Stimulated activated CD4-positive, alpha-beta T cell treated with anti-CD3 and anti-CD28 coated beads, Interleukin-2, amount 100 ng/mL, for 4 hours (primary cell): ENCODE measurements at places on chromosomes 7 and 10.

- no peak for DNase-seq
Measured at GRCh38 chr7:152759949-152760853, 649 bp downstream of the ACTR3B start.

DNA sequence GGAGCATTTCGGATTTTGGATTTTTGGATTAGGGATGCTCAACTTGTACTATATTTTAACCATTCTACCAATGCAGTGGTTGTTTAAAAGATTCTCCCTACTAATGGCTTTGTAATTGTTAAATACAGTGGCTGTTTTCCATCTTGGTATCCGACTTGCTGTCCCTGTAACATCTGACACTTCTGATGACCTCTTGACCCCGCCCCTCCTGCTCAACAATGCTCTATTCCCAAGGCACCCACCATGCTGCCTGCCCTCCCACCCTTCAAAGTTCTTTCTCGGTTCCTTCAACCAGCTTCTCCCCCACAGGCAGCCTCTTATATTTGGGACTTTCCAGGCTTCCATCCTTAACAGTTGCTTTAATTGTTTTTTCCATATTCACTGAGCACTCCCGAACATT lies 2.0 kb downstream of the PRTFDC1 start:
- DNase-seq, result no peak

DNA sequence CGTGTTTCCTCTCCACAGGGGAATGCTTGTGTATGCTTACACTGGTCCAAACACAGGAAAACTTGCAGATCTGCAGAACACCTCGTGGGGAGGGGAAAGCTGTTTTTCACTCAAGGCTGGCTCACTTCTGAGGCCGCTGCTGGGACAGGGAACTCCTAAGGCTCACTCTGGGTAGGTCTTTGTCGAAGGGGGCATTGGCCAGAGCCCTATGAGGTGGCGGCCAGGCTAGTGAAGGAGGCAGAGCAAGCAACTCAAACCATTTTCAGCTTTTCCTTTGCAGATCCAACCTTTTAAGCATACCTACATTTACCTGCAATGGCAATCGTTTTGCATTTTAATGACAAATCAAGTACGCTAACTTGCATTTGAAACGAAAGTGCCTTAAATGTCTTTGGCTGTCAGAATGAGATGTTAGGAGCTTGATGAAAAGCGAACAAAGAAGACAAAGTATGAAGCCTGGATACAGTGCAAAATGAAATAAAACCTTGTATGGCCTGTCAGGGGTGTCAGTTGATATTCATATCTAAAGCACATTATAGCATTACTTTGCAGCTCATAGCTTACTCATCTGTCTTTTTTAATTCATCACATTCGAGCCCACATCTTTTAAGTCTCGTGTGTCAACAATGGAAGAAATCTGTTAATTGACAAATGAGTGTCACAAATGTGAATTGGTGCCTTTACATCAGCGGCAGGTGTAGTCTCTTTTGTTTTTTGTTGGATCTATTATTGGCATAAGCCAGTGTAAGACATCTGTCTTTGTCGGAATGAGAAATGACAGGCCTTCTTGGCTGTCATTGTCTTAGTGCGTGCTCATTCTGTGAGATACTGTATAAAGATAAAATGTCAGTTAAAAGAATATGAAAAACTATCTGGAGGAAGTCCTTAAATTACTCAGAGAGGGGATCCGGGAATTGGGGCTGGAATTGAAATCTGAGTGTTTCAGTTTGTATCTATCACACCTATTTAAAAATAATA lies 30.5 kb downstream of the LRMDA start:
- no peak for DNase-seq

DNA sequence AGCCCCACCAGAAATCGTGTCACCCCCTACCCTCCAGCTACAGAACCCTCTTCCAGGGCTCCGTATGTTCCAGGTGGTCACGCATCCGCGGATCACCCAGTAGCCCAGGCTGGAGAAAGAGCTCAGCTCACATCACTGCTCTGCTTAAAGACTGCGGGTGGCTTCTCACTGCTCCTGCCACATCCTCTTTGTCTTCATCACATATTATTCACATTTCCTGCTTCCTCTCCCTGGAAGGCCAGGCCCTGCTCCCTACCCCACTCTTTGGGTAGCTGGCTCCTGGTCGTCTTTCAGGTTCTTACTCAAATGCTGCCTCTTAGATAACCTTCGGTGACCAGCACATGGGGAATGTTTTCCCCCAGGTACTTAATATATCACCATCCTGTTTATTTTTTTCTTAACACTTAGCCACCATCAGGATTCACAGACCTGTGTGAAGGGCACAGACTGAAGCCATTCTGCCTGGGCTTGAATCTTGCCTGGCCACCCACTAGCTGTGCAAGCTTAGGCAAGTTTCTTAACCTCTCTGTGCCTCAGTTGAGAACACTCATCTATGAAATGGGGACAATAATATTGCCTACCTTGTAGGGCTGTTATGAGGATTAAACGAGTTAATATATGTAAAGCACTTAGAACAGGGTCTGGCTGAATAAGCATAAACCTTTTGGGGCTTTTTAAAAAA lies 307.8 kb downstream of the PRPF18 start:
- DNase-seq, result no peak

GRCh38 chr10:78866731-78867554 lies 201.8 kb upstream of the ZMIZ1 start:
- DNase-seq, result no peak

GRCh38 chr10:80473692-80474596 lies 19.8 kb downstream of the TSPAN14 start:
- no peak for DNase-seq

GRCh38 chr7:48188776-48189520 lies 17.7 kb downstream of the ABCA13 start:
- DNase-seq, result no peak

- DNase-seq, result no peak
Measured at GRCh38 chr10:124032087-124032935, 61.1 kb downstream of the CHST15 start.

- no peak for DNase-seq
Measured at GRCh38 chr7:1359681-1360485, 99.4 kb downstream of the MICALL2 start.

GRCh38 chr10:79045566-79046175 lies 23.1 kb upstream of the ZMIZ1 start:
- DNase-seq, result no peak

GRCh38 chr10:119501690-119502089 lies 40.8 kb downstream of the RGS10 start:
- peak; percentile 13 for DNase-seq

GRCh38 chr7:12322284-12322902 lies 81.3 kb downstream of the VWDE start:
- DNase-seq, result no peak

DNA sequence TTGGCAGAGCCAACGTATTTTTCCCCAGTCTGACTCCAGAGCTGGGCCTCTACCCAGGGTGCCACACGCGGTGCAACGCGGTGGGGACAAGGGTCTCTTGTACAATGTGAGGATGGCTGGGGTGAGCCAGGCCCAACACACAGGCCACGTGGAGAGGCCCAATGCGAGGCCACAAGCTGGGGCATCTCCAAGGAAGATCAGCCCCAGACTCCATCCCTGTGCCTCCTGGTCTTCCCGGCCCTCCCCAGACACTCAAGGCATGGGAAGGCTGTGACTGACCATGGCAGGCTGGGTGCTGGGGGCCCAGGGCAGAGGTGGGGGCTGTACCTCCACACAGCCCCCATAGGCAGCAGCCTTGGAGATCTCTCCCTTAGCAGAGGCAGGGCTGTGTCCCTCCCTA lies 135.3 kb upstream of the FAM20C start:
- DNase-seq, result no peak

DNA sequence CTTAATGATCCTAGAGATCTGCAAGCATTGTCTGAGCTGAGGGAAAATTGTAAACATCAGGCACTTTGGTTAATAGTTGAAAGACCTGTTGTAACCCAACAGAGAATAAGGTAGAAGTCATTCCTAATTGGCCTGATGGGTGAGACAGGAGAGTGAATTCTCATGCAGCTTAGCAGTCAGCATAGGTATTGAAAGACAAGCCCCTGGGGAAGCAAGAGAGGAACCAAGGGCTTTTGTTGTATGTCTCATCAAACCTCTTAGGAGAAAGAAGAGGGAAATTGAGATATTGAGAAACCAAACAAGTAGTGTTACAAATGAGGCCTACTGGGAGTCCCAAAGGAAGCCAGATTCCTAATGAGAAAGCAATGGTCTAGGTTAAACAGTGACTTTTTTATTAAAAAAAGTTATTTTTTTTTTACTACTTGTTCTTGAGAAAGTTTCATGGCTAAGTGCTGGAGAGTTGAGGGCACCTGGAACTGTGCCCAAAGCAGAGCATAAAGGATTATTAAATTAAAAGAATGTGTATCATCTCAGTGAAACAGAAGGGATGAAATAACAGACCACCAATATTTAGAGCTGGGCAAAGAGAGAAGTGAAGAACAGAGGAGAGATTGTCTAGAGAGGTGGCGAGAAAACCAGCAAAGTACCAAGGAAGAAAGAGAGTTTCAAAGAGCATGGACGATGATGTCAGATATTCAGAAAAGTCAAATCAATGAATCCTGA lies 168.9 kb downstream of the CDK14 start:
- no peak for DNase-seq

- DNase-seq, result no peak
Measured at GRCh38 chr7:92917230-92917629, 80.9 kb upstream of the CDK6 start.

- no peak for DNase-seq
Measured at GRCh38 chr10:11131112-11131639, 113.5 kb downstream of the CELF2 start.

DNA sequence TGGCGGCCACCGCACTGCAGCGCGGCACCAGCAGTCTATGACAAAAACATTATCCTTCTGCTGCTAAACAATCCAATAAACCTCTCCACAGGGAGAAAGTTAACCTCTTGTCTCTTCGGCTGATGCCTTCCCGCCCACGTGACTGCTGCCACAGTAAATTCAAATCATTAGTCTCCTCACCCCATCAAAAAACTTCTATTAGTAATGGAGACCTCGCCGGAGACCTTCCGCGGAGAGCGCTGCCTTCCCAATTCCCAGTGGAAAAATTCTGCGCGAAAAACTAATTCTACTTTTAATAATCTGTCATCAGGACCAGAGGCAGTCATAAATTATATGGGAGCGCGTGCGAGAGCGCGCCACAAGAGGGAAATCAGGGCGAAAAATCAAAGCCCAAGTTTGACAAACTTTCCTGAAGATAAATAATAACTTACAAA lies 90.0 kb upstream of the PAX2 start:
- no peak for DNase-seq

DNA sequence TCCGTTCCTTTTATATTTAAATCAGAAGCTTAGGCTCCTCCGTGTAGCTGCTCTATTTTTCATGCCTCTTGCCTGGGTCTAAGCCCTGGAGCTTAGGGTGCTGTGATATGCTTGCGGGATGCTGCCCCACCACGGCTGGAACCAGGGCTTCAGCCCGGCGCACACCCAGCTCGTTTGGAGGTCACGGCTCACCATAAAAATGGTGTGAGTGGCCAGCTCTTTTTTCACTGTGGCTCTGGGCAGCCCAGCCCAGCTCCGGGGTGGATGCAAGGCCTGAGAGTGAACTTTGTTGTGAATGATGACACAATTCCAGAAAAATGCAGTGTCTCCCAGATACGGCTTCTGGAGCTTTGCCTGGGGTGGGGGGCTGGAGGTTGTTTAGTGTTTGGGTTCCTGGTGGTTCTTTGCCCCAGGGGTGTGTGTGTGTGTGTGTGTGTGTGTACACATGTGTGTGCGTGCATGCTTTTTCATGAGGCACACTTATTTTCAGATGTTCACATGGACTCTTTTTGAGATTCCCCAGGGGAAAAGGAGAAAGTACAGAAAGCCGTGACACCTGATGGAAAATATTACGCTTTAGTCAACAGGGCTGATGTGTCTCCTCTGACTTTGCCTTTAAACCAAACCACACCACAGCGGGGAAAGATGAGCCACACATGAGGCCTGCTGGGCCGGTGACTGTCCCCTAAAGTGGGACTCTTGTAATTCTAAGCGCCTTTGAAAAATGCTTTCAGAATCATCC lies 46.2 kb downstream of the GRK5 start:
- DNase-seq, result peak; percentile 28

- no peak for DNase-seq
Measured at GRCh38 chr7:128692623-128693270, 20.7 kb downstream of the GARIN1A start.

DNA sequence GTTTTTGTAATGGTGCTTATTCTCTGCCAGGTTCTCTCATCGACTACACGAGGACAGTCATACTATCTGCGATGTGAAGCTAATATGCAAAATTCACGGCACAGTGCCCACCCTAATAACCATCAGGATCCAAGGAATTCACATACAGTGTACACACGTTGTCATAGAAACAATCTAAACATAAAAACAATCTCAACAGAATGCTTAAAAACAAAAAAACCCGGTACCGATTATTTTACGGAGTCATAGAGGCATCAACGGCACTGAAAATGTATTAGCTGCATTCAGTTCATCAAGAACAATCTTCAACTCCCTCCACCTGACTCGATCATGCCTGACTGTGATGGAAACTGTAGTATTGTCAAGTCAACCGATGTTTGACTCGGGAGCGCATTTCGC lies 628 bp downstream of the MRPS33 start:
- no peak for DNase-seq

DNA sequence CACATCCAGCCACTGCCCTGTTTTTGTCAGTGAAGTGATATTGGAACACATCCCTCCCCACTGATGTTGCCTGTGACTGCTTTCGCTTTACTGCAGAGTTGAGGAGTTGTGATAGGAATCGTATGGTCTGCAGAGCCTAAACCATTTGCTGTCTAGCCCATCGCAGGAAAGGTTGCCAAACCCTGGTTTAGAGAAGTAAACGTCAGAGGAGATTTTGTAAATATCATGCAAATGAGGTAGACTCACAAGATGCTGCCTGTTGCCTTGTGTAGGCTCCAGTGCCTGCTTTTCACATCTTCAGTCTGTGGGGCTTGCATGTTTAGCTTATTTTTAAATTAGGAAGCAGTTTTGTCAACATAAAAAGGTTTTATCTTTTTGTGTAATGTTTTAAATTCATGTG lies 107.1 kb downstream of the TRRAP start:
- DNase-seq, result no peak

GRCh38 chr10:43420369-43421200 lies 11.6 kb upstream of the HNRNPF start:
- peak; percentile 73 for DNase-seq

GRCh38 chr10:124706462-124707143 lies 37.6 kb downstream of the FAM53B start:
- no peak for DNase-seq

GRCh38 chr7:113768387-113768786 lies 150.4 kb downstream of the PPP1R3A start:
- no peak for DNase-seq

GRCh38 chr10:5818894-5819293 lies 5.7 kb upstream of the GDI2 start:
- no peak for DNase-seq

- DNase-seq, result no peak
Measured at GRCh38 chr7:92880212-92881090, 44.1 kb upstream of the CDK6 start.
